ENCODE measurements at places on chromosomes 2 and 18. TPM values are rescaled to one million over a fixed set of nuclear protein-coding genes. Genes with fewer than 3 reads are reported as not detected.

- no peaks in the 10 kb centered on the region for H3K36me3 ChIP-seq
- DNase-seq = no peak
- no peaks in the 10 kb centered on the region for H3K27me3 ChIP-seq
- H3K27ac ChIP-seq = no peak overlapping the region
Measured at GRCh38 chr2:235640377-235640776, 146.5 kb downstream of the AGAP1 start.

CIDEA gene
- total RNA-seq = not detected

GRCh38 chr2:85131116-85131515 lies 2.1 kb upstream of the TCF7L1 start:
- H3K4me1 ChIP-seq = peaks cover 12% of the 10 kb centered on the region
- no peak overlapping the region for H3K27ac ChIP-seq
- no peak overlapping the region for H3K4me3 ChIP-seq
- DNase-seq = peak; percentile 71
- H3K36me3 ChIP-seq = peaks cover 1% of the 10 kb centered on the region

- DNase-seq = peak; percentile 74
- no peaks in the 10 kb centered on the region for H3K4me1 ChIP-seq
- peak overlapping the region; percentile 93 for H3K27ac ChIP-seq
- H3K27me3 ChIP-seq = no peaks in the 10 kb centered on the region
- no peaks in the 10 kb centered on the region for H3K36me3 ChIP-seq
Measured at GRCh38 chr18:21110713-21111345, 784 bp downstream of the ROCK1 start.

MYL1 gene
- total RNA-seq = not detected

GRCh38 chr2:75276093-75277029 lies 77.0 kb upstream of the TACR1 start:
- H3K27ac ChIP-seq = no peak overlapping the region
- no peak overlapping the region for H3K4me3 ChIP-seq
- DNase-seq = peak; percentile 67
- H3K27me3 ChIP-seq = no peaks in the 10 kb centered on the region
- H3K4me1 ChIP-seq = no peaks in the 10 kb centered on the region

DNA sequence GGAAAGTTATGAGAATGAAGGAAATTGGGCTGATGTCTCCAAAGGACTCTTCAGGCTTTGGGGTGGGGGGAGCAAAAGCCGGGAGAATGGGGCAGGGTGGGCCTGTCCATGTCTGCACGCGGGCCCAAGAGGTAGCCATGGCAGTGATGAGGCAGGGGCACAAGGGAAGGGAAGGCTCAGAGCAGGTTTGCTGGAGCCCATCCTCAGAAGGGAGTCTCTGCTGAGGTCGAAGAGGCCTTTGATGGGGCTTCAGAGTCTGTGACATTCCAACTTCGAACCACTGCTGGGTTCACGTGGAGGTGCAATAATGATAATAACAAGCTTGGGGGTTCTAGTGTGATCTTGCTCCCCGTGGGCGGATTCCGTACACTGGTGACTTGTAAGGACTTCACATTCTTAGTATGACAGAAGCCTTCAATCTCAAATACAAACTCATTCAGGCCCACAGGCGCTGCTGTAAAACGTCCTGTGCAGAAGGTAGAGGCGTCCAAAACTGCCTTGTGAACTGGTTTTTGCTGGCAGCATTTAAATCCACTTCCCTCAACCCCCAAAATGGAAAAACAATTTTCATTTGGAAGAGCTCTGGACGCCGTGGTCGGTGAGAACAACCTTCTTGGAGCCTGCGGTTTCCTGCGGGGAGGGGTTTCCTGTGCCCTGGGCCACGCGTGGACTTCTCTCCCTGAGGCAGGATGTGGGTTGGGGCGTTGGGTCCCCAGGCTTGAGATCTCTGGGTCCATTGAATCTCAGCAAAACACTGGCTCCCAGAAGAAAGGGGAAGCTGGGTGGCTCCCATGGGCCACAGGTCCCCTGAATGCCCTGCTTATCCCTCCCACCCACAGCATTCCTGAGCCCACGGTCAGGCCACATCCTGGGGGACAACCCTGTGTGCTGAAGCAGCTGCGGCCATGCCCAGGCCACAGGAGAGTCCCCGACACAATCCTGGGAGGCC lies 151.0 kb downstream of the TPO start:
- H3K36me3 ChIP-seq = no peaks in the 10 kb centered on the region
- H3K27ac ChIP-seq = no peak overlapping the region
- no peak for DNase-seq
- peaks cover 3% of the 10 kb centered on the region for H3K4me1 ChIP-seq
- H3K27me3 ChIP-seq = no peaks in the 10 kb centered on the region

GRCh38 chr2:119860924-119861323 lies 101.2 kb downstream of the PTPN4 start:
- no peak for DNase-seq
- H3K27ac ChIP-seq = no peak overlapping the region
- no peaks in the 10 kb centered on the region for H3K36me3 ChIP-seq
- no peak overlapping the region for H3K4me3 ChIP-seq

DNA sequence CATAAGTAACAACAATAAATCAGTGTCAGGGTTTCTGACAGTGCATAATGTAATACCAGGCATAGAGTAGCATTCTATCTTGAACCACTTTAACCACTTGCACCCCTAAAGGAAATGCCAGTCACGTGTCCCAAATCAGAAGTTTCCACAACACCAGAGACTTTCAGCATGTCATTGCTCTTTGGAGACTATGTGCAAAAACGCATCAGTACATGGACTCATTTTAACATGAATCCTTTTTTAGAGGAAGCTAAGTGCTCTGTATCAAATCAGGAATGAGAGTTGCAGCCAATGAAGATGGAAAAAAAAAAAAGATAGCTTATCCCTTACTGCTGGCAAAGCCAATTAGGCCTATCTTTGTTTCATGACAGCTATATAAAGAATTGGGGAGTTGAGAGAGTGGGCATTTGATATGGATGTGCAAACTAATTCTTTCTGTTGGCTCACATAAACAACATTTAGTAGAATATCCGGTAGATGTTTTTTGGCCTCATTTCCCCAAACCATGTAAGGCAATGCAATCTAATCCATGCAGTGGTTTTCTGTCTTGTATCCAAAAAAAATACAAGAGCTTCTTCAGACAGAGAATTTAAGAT lies 353.1 kb downstream of the IRS1 start:
- H3K36me3 ChIP-seq = no peaks in the 10 kb centered on the region
- no peaks in the 10 kb centered on the region for H3K27me3 ChIP-seq
- H3K27ac ChIP-seq = no peak overlapping the region
- H3K4me3 ChIP-seq = no peak overlapping the region
- DNase-seq = no peak
- H3K4me1 ChIP-seq = no peaks in the 10 kb centered on the region

Data from endodermal cell (in vitro differentiated cells).